ENCODE measurements at places on chromosomes 13 and 19. TPM values are rescaled to one million over a fixed set of nuclear protein-coding genes. Genes with fewer than 3 reads are reported as not detected.

NCR1 gene
- polyA plus RNA-seq = not detected

NKPD1 gene
- not detected for polyA plus RNA-seq

OR7C1 gene
- polyA plus RNA-seq = 0.09 TPM

TEX101 gene
- polyA plus RNA-seq = not detected

FNDC3A gene
- 19.7 TPM for polyA plus RNA-seq

RDH8 gene
- not detected for polyA plus RNA-seq

BRCA2 gene
- 0.09 TPM for polyA plus RNA-seq

KIR3DL2 gene
- polyA plus RNA-seq = not detected
